ENCODE measurements at places on chromosomes 6 and 20.

- no peak for DNase-seq
Measured at GRCh38 chr6:89321131-89321970, 6.3 kb upstream of the GABRR2 start.

DNA sequence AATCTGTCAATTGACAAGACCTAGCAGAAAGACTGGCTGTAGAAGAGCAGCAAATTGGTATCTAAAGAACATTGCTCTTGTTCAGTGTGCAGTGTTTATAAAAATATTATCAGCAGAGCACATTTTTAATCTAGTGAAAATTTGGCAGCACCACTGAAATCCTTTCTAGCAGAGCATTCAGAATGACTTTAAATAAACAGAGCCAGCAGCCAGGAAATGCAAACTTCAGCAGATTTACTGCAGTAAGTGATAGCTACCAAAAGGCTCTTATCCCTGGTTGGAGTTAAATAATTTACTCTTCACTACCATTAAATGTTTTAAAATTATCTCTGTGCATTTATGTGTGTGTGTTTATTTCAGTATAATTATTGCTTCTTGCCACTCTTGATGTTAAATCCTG, 590.9 kb upstream of the CITED2 start:
- no peak for DNase-seq

GRCh38 chr6:31826793-31827285, 699 bp upstream of the HSPA1B start:
- DNase-seq = peak; percentile 93

GRCh38 chr20:13142143-13142542, 78.9 kb upstream of the ISM1 start:
- DNase-seq = no peak

GRCh38 chr20:48823960-48824498, 3.8 kb downstream of the PREX1 start:
- DNase-seq = no peak

- DNase-seq = no peak
Measured at GRCh38 chr20:60068509-60068908, 110.3 kb downstream of the CDH26 start.

DNA sequence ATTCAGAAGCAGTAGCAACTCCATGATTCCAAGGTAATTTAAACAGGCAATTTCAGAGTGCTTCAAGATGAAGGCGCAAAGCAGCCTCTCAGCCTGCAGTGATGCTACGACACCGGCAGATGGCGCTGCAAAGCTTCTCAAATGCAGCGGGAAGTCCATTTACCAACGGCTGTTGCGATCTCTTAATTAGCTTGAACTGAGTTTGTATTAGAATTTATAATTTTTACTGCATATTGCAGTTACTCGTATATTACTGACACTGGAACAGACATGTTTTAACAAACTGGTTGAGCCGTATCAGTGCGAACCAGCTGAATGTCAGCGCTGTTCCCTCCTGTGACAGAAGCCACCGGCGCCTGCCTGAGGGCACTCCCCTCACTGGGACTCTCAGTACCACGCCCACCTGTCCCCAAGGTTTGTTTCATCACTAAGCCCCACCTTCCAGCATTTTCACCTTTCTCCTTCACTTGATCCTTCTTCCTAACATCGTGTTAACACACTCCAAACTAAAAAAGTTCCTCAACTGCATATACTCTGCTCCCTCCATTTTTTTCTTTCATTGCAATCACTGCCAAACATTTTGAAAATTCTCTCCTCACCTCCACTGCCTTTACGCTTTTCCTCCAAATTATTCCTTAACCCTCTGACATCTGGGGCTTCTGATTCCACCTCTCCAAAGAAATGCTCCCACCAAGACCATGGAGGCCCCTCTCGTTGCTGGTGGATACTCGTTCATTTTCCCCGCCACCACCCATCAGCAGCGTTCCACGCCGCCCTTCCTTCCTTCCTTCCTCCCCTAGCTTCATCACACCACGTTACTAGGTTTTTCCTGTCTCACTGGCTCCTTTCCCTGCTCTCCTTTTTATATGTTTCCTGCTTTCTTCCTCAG, 14.5 kb downstream of the GNL1 start:
- DNase-seq = peak; percentile 84

GRCh38 chr6:5990786-5991185, 15.9 kb downstream of the NRN1 start:
- DNase-seq = no peak

GRCh38 chr6:153790876-153791473, 248.1 kb upstream of the OPRM1 start:
- no peak for DNase-seq

DNA sequence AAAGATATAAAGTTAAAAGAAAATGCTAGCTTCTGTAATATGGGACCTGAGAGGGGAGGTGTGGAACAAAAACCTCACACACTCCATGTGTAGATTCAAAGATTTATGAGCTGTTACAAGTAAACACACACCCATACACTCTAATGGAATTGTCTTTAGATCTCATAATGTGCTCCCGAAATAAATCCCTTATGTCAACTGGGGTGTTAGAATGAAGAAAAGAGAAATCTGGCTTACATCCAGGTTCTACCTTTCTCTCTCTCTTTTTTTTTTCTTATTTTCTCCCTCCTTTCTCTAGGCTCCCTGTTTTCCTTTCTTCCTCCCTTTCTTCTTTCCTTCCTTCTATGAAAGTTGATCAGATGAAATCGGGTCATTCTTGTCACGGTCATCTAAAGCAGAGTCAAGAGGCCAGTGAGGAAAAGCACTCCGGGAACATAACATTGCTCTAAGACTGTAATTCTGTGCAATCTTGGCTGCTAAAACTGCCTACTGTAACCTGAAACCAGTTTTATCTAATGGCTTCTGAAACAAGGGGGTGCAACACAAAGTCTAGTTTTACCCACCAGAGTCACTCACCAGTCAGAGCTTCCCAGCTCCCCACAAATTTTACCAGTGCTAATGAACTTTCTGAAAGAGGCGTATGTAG, 68.3 kb upstream of the BTBD3 start:
- DNase-seq = no peak

GRCh38 chr6:46262928-46263706, 92.3 kb upstream of the ENPP5 start:
- DNase-seq = no peak

DNA sequence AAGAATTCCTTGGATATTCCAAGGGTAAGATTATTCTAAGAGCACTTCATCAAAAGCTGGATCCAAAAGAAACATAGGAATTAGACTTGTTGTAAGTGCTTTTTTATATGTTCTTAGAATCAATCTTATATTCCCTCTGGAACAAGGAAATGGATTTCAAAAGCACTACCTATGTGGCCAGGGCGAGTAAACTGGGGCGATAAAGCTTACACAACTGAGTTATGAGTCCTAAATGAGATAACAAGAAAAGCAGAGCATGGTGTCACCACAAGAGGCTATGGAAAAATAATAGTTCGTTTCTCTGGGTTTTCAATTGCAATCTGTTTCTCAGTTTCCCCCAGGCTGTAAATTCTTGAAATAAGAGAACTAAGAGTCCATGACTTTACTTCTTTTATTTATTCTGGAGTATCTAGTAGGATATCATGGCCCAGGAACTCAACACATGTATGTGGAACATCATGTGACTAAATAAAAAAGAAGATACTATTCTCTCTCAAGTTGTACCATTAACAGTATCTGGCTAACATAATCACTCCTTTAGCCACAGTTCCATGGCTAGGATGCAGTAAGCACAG, 51.5 kb downstream of the NUDT3 start:
- DNase-seq = no peak

- peak; percentile 43 for DNase-seq
Measured at GRCh38 chr6:41577356-41578216, 31.4 kb downstream of the FOXP4 start.

DNA sequence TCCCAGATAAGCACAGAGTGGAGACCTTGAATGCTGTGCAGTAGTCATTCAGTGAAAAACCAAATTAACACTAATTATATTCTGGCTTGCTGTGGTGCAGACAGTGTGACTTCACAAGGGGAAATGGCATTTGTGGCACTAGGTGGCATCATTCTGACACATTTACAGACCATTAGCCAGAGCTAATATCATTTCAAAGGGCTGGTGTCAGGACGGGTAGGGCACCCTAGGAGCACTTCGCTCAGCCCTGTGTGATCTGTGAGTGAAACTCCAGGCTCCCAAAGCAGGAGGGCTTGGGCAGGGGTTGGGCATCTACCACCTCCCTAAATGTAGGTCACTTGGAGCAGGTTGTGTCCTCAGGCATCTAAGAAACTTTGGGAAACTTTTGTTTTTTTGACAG, 555.8 kb downstream of the PKHD1 start:
- no peak for DNase-seq

DNA sequence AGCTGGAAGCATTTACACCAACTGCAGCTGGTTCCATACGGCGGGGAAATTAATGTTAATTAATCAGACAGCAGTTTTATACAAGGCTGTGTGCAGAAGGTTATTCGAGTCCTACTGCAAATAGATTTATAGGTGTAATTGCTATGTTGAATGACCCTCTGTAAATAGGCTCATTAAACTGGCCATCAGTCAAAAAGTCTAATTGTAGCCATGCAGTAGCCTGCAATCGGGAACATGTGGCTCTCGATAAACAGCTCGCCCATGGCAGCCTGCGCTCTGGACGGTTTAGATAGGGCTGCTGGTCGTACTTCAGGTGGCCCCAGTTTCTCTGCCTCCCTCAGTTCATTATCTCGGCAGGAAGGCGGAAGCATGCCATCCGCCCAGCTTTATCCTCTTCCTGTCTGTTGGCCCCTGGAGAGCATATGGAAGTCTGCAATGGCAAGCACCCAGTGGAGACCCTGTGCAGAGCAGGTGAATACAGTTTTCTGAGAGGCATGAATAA, 143.2 kb downstream of the MBOAT1 start:
- no peak for DNase-seq

DNA sequence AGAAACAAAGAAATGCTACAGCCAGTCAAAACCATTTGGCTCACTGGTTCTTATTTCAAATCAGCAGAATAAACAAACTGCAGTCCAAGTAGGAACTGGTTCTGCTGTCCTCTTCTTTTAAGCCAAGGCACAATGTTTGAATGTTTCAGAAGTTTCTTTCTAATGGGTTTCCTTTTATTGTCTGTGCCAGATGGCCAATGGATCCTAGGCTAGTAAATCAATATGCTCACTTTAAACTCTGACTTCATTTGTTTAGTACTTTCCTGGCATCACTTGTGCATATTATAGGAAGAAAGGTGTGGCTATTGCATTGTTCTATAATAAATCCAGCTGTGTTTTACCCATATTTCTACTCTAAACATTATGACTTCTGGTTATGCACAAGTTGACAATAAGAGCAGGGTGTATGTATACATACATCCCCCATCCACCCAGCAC, 99.7 kb upstream of the PLCB4 start:
- DNase-seq = no peak

DNA sequence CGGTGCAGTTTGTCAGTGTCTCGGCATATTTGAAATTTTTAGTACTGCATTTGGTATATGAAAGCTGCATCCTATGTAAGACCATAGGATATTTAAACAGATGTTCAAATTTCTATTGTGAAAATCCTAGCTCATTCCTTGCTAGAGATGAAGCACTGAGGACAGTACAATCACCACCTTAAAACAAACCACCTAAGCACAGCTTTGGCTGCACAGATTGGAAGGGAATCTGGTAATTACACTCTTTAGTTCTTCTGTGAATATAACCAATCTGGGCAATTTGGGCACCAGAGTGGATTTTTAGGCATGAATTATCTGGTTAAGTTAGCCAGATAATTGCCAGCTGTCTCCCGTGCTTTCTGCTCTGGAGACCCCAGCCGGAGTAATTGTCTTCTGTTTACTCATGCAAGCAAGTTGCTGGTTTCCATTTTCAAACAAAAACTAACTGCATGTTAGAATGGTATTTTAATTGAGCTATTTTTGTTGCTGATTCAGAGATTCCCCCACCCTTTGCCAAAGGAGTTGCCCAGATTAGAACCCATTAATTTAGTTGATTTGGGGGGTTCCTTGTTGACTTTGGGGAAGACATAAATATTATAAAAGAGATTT, 36.9 kb downstream of the E2F3 start:
- no peak for DNase-seq

DNA sequence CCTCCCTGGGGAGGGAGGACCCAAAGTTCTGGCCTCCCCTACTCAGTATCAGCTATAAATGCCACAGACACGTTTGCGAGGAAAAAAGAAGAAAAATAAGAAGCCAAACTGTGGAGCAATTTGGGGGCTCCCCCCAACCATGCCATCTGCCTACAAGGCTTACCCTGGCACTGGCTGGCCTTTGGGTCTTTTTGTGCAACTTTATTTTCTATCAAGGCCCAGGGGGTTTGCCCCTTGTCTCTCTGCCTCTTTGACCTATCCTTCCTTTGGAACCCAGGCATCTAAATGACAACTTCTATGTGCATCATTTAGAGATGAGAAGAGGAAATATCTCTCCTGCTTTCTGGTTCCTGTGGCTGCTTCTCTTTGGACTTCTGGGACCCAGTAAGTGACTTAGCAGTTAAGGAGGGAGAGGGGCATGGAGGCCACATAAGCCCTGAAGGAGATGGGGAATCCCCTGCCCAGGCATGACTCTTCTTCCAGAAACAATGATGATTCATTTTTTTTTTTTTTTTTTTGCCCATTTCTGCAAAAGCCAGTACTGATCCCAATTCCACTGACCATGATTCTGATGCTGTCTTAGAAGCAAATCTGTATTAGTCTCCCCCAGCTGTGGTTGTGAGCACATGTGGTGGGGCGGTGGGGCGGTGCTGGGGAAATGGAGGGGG, at the start of gene MUC22:
Gene MUC22 (plus strand): TSS at position 82 of the 668 bp plus-strand sequence. CDS start 233 bp downstream, at position 315.
- no peak for DNase-seq

DNA sequence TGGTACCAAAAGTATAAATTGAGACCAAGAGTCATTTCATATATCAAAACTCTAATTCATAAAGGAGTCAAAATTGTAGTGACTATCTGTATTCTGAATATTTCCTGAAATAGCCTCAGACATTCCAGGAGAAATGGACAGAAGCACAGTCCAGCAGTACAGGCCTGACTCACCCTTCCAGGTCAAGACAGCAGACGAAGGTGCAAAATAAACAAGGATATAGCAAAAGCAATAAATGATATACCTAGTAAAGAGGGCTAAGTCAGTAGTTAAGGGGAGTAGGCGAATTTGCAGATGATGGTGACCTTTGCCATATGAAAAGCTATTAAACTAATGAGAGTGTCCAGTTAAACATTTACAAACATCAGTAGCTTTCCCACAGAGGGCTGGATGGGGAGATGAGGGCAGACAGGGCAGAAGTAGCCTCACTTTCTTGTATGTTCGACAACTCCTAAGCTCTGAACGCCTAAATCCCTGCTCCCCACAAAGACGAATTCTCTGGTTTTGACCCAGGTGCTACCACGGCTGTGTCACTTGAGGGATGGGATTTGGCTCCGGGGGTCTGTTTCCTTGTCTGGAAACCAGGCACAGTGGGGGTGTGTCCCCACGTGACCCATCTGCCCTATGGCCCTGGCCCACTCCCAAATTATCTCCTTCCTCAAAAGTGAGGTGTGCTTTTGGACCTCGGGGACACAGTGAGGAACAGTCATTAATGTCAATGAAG, 3.6 kb upstream of the SLC52A3 start:
- no peak for DNase-seq

GRCh38 chr20:3820048-3820900, at the start of gene AP5S1:
TSS of gene AP5S1 (plus strand) at chr20:3820547. CDS start at chr20:3822118, 1,571 bp downstream.
- DNase-seq = peak; percentile 99

- DNase-seq = no peak
Measured at GRCh38 chr6:99967052-99967451, 27.0 kb downstream of the MCHR2 start.

GRCh38 chr20:58043236-58044140, 185.0 kb downstream of the ANKRD60 start:
- no peak for DNase-seq

- peak; percentile 68 for DNase-seq
Measured at GRCh38 chr6:33430991-33431879, 11.4 kb downstream of the SYNGAP1 start.
